ENCODE measurements at places on chromosomes 5 and 9.

- DNase-seq, result no peak
These were observed 44.7 kb upstream of the ZNF608 start for GRCh38 chr5:124790895-124791732.

DNA sequence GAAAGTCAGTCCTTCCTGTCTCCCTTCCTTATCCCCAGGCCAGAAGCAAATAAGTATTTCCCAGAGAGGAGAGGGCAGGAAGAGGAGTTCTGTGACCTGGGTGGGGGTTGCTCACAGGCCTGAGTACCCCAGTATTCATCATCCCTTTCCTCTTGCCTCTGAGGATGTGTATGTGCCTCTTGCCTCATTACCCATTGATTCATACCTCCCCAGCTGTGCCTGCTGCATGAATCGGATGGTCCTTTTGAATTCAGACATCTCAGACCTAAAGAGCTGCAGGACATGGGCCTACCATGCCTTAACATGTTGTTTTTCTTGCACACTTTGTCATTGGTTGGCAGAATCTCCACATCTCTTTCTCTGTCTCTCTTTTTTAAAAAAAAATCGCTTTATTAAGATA lies 112.8 kb upstream of the SHB start:
- DNase-seq, result peak; percentile 31

DNA sequence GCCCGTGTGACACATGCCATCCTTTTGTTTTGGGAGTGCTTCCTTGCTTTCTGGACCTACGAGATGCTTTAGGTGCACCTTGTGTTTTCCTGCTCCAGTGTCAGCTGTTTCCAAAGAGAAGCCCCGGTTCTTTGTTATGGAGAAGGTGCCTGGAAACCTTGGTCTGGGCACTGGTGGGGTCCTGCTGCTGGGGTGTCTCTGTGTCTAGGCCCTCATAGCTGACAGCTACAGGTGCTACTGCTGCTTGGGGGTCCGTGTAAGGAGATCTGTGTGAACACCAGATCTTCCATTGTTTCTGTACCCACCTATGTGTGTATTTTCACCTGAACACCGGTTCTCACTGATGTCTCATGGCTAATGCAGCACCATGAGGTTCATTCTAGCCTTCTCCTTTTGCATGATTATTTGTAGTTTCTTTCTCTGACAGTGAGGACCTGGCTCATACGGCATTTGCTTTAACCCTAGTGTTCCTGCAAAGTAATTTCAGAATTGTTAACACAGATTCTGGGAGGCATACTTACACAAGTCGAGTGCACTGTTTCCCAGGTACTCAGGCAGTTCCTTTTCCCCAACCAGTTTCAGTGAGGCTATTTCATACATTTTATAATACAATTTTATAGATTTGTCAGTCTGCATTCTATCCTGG lies 13.2 kb upstream of the FAM120AOS start:
- no peak for DNase-seq

GRCh38 chr9:76652894-76653293 lies 111.3 kb upstream of the PCA3 start:
- no peak for DNase-seq

DNA sequence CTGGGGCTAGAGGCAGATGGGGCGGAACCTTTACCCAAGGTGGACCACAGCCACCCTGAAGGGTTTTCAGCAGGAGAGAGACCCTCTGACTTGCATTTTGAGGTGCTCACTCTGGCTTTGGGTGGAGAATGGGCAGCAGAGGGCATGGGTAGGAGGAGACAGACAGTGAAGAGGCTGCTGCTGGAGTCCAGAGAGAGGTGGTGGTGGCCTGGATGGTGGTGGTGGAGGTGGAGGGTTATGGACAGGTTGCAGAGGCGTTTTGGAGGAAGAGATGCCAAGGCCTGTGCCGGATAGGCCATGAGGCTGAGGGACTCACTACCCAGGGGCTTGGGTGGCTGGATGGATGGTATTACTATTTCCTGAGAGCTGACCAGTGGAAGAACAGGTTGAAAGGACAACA lies 46.1 kb upstream of the CDKN2AIPNL start:
- no peak for DNase-seq

GRCh38 chr9:131630205-131630831 lies 85.0 kb downstream of the PRRT1B start:
- no peak for DNase-seq

DNA sequence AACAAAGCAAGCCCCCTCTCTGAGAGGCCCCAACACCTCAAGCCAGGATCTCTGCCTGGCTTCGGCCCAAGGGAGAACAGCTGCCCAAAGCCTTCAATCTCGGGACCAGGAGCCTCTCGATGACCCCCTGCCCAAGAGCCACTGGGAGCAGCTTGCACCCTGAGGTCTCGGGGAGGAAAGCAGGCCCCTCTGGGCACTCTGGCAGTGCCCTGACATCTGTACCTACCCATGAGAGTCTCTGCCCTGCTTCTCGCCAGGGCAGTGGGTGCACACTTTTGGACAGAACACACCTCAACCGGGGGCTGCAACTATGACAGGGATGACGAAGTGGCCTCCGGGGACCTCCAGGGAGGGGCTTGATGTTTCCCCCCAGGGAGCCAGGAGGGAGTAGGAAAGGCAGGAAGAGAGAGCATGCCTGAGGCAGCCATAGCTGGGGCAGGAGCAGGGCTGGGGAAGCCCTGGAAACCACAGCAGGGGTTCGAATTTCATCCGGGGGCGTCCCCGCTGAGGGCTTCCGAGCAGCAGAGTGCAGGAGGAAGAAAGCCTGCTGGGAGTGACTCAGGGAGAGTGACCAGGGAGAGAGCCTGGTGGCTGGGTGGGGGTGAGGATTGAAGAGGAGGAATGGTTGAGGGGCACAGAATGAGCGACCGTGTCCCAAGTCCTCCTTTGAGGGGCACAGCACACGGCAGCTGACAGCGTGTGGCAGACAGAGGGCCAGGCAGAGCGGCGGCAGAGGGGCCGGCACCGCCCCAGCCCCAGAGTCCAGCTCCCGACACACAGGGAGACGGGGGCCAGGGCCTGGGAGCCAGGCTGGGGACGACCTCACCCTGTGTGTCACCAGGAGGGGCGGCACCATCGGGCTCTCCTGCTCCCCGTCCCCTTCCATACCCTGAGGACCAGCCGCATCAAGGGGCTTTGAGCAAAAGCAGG lies 1.8 kb downstream of the LPCAT1 start:
- peak; percentile 19 for DNase-seq

DNA sequence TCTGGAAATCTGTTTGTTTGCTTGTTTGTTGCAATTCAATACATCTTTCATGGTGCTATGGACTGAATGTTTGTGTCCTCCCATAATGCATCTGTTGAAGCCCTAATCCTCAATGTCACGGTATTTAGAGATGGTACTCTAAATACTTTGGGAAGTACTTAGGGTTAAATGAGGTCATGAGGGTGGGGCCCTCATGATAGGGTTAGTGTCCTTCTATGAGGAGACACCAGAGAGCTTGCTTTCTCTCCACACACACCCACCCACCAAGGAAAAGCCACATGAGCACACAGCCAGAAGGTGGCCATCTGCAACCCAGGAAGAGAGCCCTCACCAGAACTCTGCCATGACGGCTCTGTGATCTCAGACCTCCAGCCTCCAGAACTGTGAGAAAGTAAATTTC lies 32.7 kb downstream of the DMGDH start:
- DNase-seq, result no peak

GRCh38 chr9:134205672-134206310 lies 41.4 kb upstream of the RNU6ATAC start:
- peak; percentile 79 for DNase-seq

GRCh38 chr5:67541875-67542274 lies 345.3 kb upstream of the CD180 start:
- DNase-seq, result no peak

GRCh38 chr5:32325062-32325461 lies 12.3 kb upstream of the MTMR12 start:
- no peak for DNase-seq

GRCh38 chr5:58411372-58411771 lies 48.5 kb downstream of the PLK2 start:
- no peak for DNase-seq

DNA sequence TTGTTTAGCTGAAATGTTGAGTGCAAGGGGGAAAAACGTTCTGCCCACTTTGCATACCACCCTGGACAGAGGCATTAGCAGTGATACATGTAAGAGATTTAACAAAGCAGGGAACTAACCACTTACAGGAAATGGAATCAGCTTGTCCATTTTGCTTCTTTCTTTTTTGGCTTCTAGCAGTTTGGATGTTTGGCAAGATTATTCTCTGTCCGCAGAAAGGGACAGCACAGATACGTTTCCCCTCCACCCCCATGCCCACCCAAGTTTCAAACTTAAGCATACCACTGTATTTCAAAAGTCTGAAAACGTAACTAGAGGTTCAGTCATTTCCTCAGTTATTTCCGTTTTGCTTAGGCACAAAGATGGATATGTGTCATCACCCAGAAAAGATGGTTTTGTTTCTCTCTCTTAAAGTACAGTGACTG lies 118.4 kb downstream of the GDNF start:
- DNase-seq, result peak; percentile 78

GRCh38 chr9:4126184-4126865 lies 173.5 kb downstream of the GLIS3 start:
- DNase-seq, result peak; percentile 17
